ENCODE measurements at places on chromosomes 3 and 15.

- DNase-seq, result no peak
These were observed 11.5 kb upstream of the MSL2 start for GRCh38 chr3:136207489-136208115.

GRCh38 chr3:55476515-55476914 lies 10.6 kb downstream of the WNT5A start:
- DNase-seq, result no peak

GRCh38 chr3:36733162-36733696 lies 31.1 kb downstream of the DCLK3 start:
- DNase-seq, result no peak

DNA sequence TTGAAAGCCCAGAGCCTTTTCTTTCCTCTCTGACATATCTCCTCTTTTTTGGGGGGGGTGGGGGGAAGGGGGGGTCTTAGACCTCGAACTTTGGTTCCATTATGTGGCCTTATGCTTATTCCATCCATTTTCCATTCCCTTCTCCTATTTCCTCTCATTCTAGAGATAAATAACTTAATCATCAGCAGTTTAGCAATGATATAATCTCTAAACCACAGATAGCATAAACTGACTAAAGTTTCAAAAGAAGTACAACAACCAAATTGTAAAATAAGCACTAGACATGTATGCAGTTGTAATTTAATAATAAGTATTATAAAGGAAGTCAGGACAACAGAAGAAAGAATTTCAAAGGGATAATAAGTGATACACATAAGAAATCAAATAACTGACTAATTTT lies 64.5 kb downstream of the AQR start:
- DNase-seq, result no peak

- DNase-seq, result no peak
These were observed 2.6 kb upstream of the CHST13 start for GRCh38 chr3:126521122-126521891.

DNA sequence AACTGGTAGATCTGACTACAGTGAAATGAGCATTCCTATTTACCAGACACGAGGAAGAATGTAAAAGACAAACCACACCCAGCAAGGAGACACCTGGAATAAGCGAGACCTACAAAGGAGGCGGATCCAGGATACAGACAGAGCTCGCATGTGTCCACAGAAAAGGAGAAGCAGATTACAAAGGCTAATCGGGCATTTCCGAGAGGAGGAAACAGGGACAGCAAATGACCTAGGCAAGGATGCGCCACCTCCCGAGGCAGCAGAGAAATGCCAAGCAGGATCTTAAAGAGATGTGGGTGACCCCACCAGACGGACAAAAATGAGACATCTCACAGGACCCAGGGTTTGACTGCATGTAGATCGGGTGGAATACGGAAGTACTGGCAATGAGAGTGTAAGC lies 63.2 kb upstream of the IQSEC1 start:
- DNase-seq, result no peak

GRCh38 chr3:150599611-150600297 lies 3.4 kb upstream of the SELENOT start:
- no peak for DNase-seq

GRCh38 chr15:83283138-83283812 lies 1.2 kb downstream of the BNC1 start:
- DNase-seq, result no peak

- no peak for DNase-seq
These were observed 19.7 kb downstream of the CHMP2B start for GRCh38 chr3:87246662-87247429.
